ENCODE measurements at places on chromosomes 7 and 10.

GRCh38 chr10:36367362-36367761 is 725.3 kb upstream of the FZD8 start:
- DNase-seq = no peak

GRCh38 chr10:86944031-86944419 is 13.4 kb downstream of the MMRN2 start:
- DNase-seq = no peak

DNA sequence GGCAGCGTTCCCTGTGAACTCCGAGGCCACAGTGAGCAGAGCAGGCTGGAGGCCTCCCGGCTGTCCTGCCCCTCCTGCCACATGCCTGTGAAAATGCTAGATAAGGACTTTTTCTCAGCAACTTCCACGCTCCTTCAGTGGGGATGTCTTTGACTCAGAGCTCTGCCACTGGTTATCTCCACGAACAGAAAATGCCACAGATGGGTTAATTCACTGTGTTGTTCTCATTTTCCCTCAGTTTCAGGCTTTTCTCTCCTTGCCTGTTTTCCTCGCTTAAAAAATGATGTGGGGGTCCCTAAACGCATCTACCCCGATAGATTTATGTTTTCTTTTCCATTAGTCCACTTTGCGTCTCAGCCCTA is 51.3 kb downstream of the IKZF1 start:
- DNase-seq = no peak

DNA sequence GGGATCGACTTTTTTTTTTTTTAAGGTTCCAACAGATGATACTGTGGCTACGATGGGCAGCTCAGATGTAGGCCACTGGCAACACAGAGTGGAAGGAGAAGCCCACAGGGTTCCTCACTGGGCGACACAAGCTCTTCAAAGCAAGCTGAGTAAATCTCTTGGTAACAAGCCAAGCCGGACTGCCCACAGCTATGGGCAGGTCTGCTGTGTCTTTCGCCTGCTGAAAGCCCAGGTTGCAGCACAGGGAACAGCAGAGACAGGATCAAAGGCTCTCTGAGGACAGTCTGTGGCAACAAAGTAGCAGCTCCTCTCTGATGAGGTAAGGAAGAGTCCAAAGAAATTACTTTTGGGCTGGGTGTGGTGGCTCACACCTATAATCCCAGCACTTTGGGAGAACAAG is 83.6 kb downstream of the KCNMA1 start:
- DNase-seq = no peak

GRCh38 chr7:69871886-69872569 is 273.8 kb downstream of the AUTS2 start:
- DNase-seq = no peak

- DNase-seq = peak; percentile 79
Observed at GRCh38 chr10:87656431-87657072, 3.1 kb upstream of the PAPSS2 start.

DNA sequence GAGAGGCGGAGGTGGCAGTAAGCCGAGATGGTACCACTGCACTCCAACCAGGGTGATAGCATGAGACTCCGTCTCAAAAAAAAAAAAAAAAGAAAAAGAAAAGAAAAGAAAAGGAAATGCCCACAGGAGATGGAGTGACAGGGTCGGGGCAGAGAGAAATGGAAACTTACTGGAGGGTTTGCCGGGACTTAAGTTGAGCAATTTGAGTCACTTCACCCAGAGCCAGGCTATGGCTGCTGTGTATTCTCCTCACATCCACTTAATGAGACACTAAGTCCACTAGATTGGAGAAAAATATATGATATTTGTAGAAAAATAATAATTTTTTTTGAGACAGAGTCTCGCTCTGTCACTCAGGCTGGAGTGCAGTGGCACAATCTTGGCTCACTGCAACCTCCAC is 4.6 kb upstream of the PFKFB3 start:
- DNase-seq = no peak

DNA sequence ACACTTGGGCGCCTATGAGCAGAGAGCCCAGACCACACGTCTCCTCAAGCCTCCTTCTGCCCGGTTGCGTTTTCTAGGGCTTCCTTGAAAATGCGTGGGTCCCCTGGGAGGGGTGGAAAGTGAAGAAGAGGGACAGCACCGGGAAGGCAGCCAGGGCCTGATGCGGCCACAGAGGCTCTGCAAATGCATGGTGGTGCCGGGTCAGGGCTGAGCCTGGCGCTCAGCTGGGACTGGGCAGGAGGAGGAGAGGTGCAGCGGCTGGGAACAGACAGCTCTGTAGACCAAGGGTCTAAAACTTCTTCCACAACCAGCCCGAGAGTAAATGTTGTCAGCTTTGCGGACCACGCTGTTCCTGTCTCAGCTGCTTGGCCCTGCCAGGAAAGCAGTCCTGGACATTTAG is 1.6 kb downstream of the DPYSL4 start:
- no peak for DNase-seq

DNA sequence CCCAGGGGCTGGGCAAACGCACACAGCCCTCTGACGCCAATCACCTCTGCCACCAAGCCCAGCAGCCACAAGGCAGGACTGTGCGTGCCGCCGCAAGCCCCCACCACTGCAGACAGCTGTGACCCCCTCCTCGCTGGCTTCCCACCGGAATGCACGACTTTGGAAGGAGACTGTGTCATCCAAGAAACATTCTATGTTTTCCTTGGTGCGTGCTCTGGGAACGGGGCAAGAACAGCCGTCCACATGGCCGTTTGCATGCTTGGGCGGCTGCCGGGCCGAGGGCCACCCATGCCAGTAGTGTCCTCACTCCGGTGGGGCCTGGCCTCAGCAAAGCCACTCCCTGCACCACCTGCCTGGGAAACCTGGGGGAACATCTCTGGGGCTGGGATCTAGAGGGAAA is 17.6 kb upstream of the ELN start:
- DNase-seq = no peak

- no peak for DNase-seq
Observed at GRCh38 chr10:121983852-121984251, 5.1 kb upstream of the TACC2 start.

DNA sequence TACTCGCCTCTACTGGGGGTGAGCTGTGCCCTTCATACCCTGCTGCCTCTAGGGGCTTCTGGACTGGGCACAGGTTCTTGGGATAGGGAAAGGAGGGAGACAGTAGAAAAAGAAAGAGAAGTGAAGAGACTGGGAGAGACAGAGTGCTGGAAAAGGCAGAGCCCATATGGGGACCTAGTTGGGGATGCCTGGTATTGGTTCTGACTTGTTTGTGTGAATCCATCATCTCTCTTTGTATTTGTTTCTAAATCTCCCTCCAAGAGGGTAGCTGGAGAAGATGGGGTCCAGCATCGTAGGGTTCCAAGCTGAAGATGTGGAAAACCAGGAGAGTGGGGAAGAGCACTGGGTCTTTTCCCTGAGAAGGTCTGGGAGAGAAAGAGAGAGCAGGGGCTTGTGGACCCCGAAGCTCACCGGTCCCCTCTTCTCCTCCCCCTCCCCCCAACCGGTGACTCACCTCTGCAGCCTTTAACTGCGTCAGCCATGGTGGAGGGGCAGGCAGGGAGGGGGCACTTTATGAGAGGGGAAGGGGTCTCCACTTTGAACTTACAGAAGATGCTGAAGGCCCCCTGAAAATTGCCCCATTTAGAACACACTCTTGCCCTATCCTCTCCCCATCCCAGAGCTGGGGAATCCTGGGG is 3.2 kb upstream of the VGF start:
- DNase-seq = no peak

- peak; percentile 50 for DNase-seq
Observed at GRCh38 chr10:110324201-110324804, 19.6 kb upstream of the SMNDC1 start.

Measured in dermis blood vessel endothelial cell (primary cell).